ENCODE measurements at places on chromosomes 1 and 21. TPM values are rescaled to one million over a fixed set of nuclear protein-coding genes. Genes with fewer than 3 reads are reported as not detected.
A peak's percentile ranks its signal among the peaks of the same experiment; 100 is the strongest.

GRCh38 chr1:15994590-15995351, 9.3 kb upstream of the SRARP start:
- DNase-seq, result peak; percentile 71

DNA sequence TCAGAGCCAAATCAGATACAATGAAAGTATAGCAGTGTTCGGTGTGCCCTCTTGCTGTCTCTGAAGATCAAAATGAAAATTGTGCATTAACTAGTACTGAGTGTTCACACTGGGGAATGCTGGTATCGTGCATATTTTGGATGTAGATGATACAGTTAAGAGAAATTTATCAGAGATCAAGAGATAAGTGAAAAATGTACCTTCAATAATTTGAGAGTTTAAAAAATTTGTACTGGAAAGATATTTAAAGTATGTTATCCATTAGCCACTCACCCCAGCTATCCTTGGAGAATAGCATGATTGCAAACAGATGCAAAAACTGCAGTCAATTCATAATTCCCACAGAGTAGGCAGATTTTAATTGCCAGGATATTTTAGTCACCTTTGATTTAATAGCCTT, 56.4 kb downstream of the GREM2 start:
- no peak for DNase-seq

CFAP74 gene
- total RNA-seq, result not detected

DNA sequence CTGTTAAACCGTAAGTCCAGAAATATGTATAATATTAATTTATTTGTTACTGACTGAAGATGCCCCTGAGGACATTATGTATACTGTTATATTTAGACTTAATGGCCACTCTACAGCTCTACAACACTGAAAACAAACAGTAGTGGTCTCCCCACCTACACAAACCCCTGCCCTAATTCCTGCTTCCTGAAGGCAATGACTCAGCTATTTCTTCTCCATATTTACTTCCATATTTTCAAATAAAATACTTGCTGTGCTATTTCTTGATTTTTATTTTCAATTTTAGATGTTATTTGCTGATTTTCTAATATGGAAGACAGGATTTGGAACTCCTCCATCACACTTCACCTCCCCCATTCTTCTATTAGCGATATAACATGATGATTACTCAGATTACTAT, 97.6 kb downstream of the PCNX2 start:
- no peak for DNase-seq

DMBX1 gene
- 0.25 TPM for total RNA-seq

- no peak for DNase-seq
These were observed 19.4 kb downstream of the JUN start for GRCh38 chr1:58764294-58764978.

GRCh38 chr1:227736814-227737432, 1.7 kb downstream of the SNAP47 start:
- DNase-seq, result no peak

- DNase-seq, result no peak
These were observed 15.7 kb upstream of the ACBD3 start for GRCh38 chr1:226202246-226202645.

- DNase-seq, result no peak
These were observed 111.3 kb downstream of the ADSS2 start for GRCh38 chr1:244340396-244340795.

CHI3L2 gene
- total RNA-seq, result 7.6 TPM

ADGRL4 gene
- 8.5 TPM for total RNA-seq

PAX7 gene
- 0.08 TPM for total RNA-seq

ETV3 gene
- 89.7 TPM for total RNA-seq

VWA1 gene
- total RNA-seq, result 27.6 TPM

AQP10 gene
- total RNA-seq, result 0.26 TPM

XCL2 gene
- not detected for total RNA-seq

MR1 gene
- 29.5 TPM for total RNA-seq

DNA sequence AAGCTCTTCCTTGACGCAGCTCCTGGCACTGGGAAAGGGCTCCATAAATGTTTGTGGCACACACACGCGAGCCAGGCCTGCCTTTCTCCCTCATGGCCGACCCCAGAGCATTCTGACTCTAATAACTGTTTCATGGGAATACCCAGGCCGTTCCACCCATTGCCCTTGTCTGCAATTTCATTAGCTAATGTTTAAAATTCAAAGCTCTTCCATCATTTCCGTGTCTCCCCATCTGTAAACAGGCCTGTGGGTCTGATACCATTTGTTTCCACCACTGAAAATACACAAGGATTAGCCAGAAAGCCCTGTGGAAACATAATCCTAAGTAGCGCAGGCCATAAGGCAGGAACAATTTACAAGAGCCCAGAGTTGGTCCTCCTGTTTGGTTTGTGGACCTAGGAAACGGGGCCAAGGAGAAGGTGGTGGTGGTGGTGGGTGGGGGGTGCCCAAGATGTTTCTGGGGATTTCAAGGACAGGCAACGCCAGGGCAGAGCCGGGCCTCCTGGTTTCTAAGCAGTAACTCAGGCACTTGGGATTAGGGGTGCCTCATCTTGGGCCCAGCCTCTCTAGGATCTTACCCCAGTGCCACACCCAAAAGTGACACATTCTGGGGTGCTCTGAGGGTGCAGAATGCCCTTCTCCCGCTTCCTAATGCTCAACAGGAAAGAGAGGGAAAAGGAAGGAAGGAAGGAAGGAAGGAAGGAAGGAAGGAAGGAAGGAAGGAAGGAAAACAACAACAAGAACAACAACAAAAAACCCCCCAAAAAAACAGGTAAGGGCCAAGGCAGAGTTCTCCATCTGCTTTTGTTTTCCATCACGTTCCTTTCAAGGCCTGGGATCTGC, 79.4 kb downstream of the SSBP3 start:
- no peak for DNase-seq

GRCh38 chr1:5921129-5921528, 71.1 kb downstream of the NPHP4 start:
- peak; percentile 32 for DNase-seq

BNIPL gene
- total RNA-seq, result 196 TPM

UBXN11 gene
- 19.1 TPM for total RNA-seq

DNA sequence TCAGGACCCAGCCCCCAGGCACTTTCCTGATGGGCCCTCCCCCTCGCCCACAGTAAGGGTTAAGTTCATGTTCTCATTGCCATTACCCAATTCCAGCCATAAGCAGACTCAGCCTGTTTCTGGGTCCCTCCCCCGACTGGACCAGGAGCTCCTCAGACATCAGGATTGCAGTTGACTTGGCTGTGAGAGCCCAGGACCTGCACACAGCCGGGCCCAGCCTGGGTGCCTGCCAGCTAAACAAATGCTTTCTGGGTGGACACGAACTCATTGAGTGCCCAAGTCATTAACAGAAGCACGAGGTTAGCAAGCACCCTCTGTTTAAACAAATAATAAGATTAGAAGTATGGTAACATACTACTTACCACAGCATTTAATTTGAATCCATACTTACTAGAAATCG, 147.9 kb upstream of the POU3F1 start:
- DNase-seq, result no peak

DNA sequence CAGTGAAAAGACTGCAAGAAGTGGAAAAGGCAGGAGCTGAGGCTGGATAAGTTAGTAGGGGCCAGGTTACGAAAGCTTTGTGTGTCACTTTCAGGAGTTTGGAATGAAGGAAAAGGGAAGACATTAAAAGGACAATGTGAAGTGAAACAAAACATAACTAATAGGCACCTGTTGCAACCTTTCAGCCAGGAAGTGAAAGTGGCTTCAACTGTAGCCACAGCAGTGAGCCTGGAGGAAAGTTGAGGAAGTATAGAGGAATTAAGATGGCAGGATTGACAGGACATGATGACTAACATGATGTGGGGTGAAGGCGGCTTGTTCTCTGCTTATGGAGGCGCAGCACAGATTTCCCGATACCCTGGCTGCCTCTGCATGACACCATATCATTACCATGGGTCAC, 68.9 kb downstream of the C4BPA start:
- no peak for DNase-seq

- DNase-seq, result no peak
These were observed 69.8 kb downstream of the KCNT2 start for GRCh38 chr1:196538473-196538872.
